ENCODE measurements at places on chromosomes 7 and 10. TPM values are rescaled to one million over a fixed set of nuclear protein-coding genes. Genes with fewer than 3 reads are reported as not detected.
A peak's percentile ranks its signal among the peaks of the same experiment; 100 is the strongest.

The SPDYE11 gene
- total RNA-seq = not detected

DNA sequence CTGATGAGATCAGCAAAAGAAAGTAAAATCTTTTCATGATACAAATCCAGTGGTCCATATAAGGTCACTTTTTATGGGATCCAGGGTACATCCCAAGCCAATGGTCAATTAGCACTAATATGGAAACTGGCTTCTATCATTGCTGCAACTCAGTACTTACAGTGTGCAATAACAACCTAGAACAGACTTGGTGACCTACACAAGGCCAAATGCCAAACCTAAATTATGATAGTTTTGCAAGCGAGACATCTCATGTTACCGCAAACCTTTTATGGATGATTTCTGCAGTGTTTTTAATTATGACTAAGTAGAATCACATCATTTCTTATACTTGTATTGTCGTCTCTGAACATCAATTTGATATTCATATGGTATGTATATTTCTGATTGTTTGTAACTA is 583.5 kb upstream of the SEMA3D start:
- DNase-seq = no peak

The SLC26A5 gene
- not detected for total RNA-seq

GRCh38 chr7:133452577-133452976 is 199.7 kb downstream of the EXOC4 start:
- no peak for DNase-seq

DNA sequence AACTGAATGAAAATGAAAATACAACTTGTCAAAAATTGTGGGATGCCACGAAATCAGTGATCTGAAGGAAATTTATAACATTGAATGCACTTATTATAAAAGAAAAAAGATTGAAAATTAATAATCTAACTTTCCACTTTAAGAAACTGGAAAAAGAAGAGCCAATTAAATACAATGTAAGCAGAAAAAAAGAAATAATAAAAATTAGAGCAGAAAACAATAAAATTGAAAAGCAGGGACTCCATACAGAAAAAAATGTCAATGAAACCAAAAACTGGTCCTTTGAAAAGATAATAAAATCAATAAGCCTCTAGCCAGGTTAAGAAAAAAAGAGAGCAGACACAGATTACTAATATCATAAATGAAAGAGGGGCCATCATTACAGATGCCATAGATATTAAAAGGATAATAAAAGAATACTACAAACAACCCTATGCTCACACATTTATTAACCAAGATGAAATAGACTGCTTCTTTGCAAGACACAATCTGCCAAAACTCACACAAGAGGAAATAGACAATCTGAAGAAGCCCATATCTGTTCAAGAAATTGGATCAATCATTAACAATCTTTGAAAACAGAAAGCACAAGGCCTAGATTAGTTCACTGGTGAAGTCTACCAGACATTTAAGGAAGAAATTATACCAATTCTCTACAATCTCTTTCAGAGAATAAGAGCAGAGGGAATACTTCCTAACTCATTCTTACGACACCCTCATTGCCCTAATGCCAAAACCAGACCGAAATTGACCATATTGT is 233.8 kb upstream of the NEBL start:
- DNase-seq = no peak

The PAX4 gene
- not detected for total RNA-seq

DNA sequence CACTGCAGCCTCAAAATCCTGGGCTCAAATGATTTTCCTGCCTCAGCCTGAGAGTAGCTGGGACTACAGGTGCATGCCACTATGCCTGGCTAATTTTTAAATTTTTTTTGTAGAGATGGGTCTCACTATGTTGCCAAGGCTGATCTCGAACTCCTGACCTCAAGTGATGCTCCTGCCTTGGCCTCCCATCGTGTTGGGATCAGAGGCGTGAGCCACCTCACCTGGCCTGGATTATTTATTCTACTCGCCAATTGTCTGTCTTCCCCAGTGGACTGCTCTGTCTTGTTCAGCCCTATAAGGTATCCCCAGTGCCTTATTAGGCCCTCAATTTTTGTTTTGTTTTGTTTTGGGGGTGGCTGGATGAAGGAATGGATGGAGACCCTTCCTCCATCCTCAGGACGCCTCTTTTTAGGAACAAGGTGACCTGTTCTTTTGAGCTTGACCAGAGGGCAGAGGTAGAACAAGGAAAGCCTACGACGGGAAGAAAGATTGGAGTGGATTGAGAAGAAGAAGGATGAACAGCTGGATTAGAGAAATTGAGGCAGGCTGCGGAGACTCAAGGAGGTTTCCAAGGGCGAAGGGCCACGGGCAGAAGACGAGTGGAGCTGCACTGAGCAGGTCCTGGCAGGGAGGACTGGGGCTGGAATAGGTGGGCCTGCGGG is 541 bp upstream of the DENND10 start:
- no peak for DNase-seq

DNA sequence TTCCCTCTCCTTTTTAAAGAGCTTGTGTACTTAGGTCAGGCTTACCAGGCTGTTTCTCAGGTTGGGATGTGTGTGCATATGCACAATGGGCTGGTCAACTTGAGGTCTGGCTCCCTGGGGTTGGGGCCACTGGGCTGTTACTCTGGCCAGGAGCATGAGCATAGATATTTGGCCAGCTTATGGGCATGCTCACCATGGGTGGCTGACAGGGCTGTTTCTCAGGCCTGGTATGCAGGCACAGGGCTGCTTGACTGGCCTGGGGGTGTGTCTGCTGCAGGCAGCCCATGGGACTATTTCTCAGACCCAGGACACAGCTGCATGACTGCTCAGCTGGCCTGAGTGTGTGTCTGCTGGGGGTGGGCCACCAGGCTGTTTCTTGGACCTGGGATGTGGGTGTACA is 34.6 kb downstream of the SCART1 start:
- DNase-seq = no peak

DNA sequence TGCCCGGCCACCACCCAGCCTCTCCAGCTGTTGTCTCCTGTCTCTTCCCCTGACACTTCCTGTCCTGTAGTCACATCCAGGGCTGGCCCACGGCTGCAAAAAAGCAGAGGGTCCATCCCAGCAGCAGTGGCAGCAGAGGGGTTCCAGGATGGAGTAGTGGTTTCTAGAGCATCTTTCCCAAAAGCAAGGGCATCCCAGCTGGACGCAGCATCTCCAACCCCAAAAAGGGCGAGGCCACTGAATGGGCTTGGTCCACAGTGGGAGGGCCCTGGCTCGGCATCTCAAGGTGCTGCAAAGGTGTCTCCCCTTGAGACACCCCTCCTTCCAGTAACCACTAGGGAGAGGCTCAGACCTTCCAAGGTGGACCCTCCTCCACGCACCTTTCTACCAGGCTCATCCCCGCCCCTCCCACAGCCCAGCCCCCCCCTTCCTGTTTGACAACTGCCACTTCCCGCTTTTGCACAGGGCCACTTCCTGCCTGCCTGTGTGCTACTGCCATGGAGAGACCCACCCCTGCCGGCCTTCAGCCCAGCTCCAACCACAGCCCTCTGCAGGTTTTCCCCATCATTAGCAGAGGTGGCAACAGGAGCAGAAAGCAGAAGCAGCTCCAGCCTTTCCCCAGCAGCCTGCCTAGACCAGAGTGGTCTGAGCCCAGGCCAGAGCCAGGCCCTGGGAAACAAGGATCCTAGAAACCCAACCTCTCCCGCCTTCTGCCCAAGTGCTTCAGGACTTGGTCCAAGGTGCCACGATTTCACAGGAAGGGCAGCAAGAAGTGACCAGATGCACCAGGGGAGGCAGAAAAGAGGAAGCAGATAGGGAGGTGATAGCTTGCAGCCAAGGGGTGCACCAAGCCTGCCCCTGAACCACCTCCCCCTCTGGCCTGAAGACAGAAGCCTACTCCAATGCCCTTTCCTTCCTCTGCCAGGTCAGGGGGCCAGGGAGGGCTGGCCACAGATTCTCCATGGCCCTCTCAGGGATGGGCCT is 8.6 kb downstream of the CAMK2G start:
- DNase-seq = peak; percentile 72

DNA sequence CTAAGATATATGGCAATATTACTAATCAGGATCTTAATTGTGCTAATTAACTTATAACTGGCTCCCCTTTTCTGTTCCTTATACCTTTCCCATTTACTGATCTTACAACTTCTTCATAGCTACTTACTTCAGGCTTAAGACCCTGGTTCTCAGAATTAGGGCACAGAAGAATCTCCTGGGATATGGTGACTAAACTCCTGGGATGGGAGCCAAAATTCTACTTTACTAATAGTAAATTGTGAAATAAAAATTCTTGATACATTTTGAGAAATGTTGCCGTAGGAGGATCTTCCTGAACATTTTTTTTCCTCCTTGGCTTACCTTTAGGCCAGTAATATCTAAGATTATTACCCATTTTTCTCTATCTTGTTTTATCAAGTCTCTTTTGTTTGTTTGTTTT is 309.5 kb downstream of the ATRNL1 start:
- no peak for DNase-seq

The NUTM2A gene
- total RNA-seq = 0.75 TPM

DNA sequence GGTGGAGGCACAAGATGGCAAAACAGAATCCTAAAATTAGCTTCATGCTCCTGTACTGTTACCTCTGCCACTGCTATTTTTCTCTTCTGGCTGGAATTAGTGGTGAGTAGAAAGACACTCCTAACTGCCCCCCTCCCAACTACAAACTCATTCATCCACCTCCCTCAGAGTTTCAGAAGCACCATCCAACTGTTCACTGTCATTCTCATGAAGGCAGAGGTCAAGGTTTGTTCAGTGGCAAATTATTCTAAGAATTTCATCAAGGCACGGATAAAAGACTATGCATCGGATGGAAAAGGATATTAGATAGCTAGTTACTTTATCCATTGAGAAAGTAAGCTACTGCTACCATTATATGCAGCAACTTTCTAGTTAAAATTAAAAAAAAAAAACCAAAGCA is 59.7 kb downstream of the LRGUK start:
- DNase-seq = no peak

DNA sequence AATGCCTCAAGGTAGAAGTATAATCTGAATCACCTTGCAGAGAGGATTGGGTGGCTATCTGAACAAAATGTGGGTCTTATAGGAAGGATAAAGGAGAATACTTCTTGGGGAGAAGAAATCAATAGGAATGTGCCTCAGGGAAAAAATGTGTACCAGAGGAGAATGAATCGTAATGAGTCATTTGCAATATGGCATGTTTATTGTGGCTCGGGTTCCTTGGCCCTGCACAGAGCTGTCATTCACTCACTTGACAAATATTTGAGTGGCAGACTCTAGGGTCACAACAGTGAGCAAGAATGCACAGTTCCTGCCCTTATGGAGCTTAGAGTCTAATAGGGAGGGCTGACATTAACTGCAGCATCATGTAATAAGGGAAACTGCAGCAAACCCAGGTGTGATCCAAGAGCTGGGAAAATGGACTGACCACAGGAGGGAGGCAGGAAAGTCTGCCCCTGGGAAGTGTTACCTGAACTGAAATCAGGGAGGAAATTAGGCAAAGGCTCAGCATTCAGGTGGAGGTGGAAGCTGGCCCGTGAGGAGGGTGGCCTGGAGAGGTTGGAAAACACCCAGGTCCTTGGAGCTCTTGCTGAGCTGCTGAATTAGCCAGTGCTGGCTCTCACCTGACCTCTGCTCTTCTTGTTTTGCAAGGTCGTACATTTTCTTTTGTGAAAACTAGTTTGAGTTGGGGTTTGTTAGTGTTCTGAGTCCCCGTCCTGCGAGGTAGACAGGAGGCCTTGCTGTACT is 203.9 kb downstream of the FRMD4A start:
- DNase-seq = no peak

- no peak for DNase-seq
Measured at GRCh38 chr10:72502581-72502980, 123.3 kb downstream of the MICU1 start.

The GFRA1 gene
- not detected for total RNA-seq

The PDK4 gene
- not detected for total RNA-seq

The HMX3 gene
- total RNA-seq = not detected

The DGKI gene
- 0.06 TPM for total RNA-seq

GRCh38 chr7:67825356-67825755 is 828.7 kb downstream of the TYW1 start:
- DNase-seq = no peak

DNA sequence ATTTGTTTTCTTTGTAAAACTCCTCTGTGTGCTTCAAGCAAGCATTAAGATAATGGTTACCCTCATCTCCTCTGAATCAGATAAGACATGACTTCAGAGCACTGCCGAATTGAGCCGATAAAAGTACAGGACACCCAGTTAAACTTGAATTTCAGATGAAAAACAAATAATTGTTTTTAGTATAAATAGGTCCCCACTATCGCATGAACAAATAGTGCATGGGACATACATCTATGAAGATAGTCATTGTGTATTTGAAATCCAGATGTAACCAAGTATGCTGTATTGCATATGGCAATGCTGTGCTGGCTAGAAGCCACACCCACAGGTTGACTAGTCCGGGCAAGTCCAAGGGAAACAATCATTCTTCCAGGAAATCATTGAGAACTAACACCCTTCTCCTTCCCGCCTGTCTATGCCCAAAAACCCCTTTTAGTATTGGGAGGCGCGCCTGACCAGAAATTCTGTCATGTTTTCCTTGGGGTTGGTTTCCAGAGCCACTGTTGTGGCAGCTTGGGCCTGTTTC is 12.6 kb upstream of the FGFR2 start:
- no peak for DNase-seq

The WDR91 gene
- total RNA-seq = 17.3 TPM

- DNase-seq = no peak
Measured at GRCh38 chr7:128123291-128124037, 92.2 kb upstream of the LRRC4 start.

DNA sequence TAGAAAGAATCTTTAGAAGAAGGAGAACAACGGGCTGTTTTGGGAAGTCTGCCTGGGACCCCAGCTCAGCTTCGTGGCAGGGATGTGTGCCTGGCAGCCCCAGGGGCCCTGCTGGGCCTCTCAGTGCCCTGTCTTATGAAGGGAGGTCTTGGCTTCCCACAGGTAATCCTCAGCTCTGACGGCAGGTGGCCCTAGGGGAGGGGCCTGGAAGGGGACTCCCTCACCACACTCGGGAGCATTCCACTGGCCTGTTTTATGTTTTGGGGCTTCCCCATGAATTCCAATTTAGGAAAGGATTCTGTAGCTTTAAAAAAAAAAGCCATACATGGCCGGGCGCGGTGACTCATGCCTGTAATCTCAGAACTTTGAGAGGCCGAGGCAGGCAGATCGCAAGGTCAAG is 3.0 kb upstream of the DMBT1 start:
- no peak for DNase-seq

GRCh38 chr7:1597066-1597760 is 27.4 kb upstream of the PSMG3 start:
- DNase-seq = no peak

The DNAH11 gene
- 0.77 TPM for total RNA-seq

DNA sequence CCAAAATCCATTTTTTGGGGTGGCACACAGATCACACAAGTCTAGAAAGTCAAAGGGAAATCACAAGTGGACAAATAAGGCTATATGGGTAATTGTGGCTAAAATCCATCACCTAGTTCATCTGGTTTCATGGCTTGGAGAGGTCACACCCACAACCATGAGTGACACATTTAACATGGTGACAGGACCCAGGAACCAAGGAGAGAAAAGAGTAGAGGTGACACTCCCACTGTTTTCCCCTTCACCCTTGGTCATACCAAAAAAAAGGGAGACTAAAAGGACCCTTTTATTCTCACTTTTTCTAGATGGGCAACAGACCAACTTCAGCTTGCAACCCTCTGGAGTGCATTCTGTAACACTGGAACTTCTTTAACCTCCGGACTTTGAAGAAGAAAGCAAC is 46.2 kb upstream of the ZNF107 start:
- DNase-seq = no peak

The CPEB3 gene
- total RNA-seq = 2.2 TPM

The ELFN1 gene
- not detected for total RNA-seq

The FAM180A gene
- not detected for total RNA-seq

The BTRC gene
- total RNA-seq = 14.3 TPM

The C10orf90 gene
- total RNA-seq = not detected

- DNase-seq = no peak
Measured at GRCh38 chr7:128937647-128938543, at the start of gene IRF5. IRF5 (plus strand) TSS chr7:128937927; CDS start chr7:128942082, 4,155 bp downstream.

The ABCB1 gene
- total RNA-seq = 2.8 TPM
